ENCODE measurements at places on chromosomes 16 and 17.

GRCh38 chr17:77346765-77347164 is 206.0 kb downstream of the SEC14L1 start:
- DNase-seq, result no peak

GRCh38 chr16:22683730-22684573 is 130.0 kb upstream of the HS3ST2 start:
- DNase-seq, result no peak

GRCh38 chr16:73066927-73067670 is 19.2 kb upstream of the ZFHX3 start:
- DNase-seq, result no peak

- no peak for DNase-seq
These were observed 58.9 kb downstream of the IL21R start for GRCh38 chr16:27460663-27461482.

GRCh38 chr17:20026960-20027359 is 17.8 kb downstream of the SPECC1 start:
- no peak for DNase-seq

- DNase-seq, result no peak
These were observed 19.8 kb upstream of the TEKT3 start for GRCh38 chr17:15361151-15361550.

DNA sequence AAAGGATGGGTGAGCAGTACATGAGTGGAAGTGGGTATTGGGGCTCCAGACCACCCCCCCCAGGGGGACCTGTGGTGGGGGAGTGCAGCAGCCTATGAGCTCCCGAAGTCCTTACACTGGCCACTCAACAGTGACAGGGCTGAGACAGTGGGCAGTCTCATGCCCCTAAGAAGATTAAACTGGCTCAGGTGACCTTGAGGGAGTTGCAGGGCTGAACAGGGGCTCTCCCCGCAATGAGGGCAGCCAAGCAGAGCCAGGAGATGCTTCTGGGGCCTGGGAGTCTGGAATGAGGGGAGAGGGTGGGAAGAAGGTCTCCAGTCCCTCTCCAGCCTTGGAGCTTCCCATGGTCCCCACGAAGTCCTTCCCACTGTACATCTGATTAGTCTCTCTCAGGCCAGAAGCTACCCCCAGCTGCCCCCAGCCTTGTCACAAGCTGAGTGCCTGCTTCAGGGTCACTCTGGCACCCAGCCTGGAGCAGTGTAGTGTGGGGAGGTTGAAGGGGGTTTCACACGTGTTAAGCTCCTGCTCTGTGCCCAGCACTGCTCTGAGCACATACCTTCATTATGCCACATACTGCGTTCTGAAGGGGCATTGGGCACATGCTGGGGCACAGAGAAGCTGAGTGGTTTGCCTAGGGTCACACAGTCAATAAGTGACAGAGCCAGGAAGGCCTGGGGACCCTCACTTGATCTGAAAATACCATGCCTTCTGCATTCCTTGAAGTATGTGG is 1.0 kb upstream of the CDH16 start:
- no peak for DNase-seq

GRCh38 chr16:89586853-89587252 is 11.3 kb downstream of the CPNE7 start:
- no peak for DNase-seq

GRCh38 chr17:5813357-5813756 is 229.0 kb upstream of the NLRP1 start:
- no peak for DNase-seq

DNA sequence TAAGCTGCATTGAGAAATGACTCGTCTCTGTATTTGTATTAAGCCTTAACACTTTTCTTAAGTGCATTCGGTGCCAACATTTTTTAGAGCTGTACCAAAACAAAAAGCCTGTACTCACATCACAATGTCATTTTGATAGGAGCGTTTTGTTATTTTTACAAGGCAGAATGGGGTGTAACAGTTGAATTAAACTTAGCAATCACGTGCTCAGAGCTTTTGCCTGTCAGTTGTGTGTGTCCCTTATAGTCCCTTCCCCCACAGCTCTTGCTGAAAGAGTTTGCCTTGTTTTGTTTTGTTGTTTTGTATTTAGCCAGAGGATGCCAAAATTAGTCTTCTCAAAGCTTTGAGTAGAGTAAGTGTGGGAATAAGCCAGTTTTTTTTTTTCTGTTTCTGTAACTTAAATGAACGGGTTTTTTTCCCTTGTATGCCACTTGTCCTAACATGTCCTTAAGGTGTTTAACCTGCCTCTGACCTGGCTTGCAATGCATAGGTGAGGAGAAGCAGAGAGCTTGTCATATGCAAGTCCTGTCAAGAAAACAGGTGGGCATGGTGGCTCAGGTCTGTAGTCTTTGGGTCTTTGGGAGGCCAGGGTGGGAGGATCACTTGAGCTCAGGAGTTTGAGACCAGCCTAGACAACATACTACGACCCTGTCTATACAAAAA is 4.6 kb upstream of the MAPK8IP3 start:
- DNase-seq, result no peak

DNA sequence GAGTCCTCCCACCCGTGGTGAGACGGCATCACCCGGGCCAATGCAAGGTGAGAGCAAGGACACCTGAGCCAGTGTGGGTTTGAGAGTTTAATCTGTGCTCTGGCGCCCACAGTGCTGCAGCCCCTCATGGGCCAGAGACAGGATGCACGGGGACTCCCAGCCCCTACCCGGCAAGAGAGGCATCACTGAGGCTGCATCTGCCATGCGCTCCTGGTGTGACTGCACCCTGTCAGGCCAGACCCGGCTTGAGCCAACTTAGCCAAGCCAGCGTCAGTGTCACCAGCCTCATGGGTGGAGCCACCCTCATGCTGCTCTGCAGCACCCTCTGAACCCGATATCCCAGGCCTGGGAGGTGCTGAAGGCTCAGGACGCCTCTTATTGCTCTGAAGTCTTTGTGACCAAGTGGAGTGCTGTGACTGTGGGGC is 1.3 kb upstream of the BRICD5 start:
- DNase-seq, result no peak

- no peak for DNase-seq
These were observed 71.6 kb upstream of the ALOX12 start for GRCh38 chr17:6924208-6924607.

- no peak for DNase-seq
These were observed 108.0 kb downstream of the MRTFB start for GRCh38 chr16:14179116-14179515.

DNA sequence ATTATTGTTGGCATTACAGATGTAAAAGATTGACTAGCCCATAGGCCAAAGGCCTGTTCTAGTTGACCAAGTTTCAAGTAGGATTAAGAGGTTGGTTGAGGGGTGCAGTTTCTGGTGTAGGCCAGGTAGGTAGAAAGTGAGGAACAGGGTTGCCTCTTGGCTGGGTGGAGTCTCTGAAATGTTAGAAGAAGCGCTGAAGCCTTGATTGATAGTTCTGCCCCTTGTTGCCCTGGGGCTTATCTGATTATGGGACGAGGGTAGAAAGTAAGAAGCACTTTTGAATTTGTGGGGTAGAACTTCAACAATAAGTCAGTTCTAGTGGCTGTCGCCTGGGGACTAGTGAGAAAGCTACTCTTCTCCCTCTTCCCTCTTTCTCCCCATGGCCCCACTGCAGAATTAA is 6.2 kb downstream of the BCL6B start:
- DNase-seq, result no peak

GRCh38 chr16:85037721-85038120 is 10.1 kb downstream of the KIAA0513 start:
- no peak for DNase-seq

DNA sequence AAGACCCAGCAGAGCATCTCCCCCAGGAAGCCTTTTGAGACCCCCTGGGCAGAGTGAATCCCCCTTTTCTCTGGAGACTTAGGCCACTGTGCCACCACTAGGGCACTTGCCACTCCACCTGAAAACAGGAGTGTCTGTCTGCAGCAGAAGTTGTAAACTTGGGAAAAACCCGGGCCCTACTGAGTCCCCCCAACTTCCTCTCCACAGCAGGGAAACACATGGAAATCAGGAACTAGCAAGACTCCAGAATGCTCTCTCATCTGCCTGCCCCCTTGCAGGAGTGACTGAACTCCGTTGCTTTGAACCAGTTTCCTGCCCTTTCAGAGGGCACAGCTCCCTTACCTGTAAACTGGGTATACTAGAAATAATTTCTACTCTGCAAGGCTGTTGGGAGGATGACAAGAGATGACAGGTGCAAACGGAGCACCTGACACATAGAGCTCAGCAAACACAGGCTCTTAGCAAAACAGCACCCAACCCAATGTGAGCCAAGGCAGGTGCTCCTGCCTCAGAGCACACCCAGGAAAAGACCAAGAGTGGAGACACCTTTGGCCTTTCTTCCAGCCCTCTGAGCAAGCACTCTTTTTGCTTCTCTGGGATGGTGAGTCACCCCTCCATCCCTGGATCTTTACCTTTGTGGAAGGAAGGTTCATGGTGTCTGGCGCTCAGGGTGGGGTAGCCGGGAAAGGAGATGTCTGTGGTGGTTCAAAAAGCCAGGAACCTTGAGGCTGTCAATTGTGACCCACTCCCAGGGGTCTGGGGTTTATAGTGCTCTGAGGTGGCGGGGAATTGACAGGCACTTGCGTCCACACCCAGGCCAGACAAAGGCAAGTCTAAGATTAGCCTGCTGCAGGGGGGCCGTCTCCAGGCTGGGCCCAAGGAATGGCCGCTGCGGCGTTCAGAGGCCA is at the start of gene HCRT:
Gene HCRT (minus strand): TSS at position 740 of the 908 bp plus-strand sequence. CDS start 87 bp downstream, at position 653.
- DNase-seq, result no peak

DNA sequence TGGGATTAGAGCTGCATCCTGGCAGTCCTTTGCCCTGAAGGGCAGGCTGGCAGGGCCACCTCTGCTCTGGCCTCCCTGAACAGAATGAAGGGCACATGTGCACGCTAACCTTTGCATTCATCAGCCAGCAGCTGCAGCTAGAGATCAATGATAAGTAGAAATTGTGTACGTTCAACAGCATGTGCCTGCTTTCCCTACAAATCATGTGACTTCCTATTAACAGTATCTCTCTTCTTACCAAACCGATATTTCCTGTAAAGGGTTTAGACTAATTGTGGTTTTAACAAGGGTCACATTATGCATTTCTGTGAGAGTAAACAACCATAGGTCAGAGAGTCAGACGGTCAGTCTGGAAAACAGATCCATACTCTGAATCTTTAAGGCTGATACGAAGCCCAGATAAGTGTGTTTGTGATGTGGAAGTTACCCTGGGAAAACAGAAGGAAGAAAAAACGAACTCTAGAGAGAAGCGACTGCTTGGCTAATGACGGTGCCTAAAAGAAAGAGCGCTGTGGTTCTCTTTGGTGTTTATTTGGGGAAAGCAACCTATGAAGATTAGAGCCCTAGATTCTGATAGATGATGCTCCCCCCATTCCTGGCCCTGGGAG is 219.4 kb downstream of the MAF start:
- no peak for DNase-seq

- DNase-seq, result no peak
These were observed 54.2 kb downstream of the ZFPM1 start for GRCh38 chr16:88507231-88507743.

DNA sequence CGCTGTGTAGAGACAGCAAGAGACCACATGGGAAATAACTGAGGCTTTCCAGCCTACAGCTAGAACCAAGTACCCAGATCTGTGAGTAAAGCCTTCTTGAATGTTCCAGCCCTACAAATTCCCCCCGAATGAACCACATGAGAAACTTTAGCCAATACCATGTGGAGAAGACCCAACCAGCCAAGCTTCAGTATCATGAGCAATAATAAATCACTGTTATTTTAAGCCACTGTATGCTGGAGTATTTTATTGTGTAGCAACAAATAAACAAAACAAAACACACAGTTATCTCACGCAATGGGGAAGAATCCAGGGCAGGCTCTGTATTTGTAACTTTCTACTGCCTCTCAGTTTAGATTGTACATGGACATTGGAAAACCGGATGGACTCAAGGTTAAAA is 426.2 kb downstream of the CDH11 start:
- DNase-seq, result no peak

GRCh38 chr17:43754947-43755346 is 3.6 kb downstream of the SOST start:
- DNase-seq, result no peak
